ENCODE measurements at places on chromosomes 11 and 22. TPM values are rescaled to one million over a fixed set of nuclear protein-coding genes. Genes with fewer than 3 reads are reported as not detected.

DNA sequence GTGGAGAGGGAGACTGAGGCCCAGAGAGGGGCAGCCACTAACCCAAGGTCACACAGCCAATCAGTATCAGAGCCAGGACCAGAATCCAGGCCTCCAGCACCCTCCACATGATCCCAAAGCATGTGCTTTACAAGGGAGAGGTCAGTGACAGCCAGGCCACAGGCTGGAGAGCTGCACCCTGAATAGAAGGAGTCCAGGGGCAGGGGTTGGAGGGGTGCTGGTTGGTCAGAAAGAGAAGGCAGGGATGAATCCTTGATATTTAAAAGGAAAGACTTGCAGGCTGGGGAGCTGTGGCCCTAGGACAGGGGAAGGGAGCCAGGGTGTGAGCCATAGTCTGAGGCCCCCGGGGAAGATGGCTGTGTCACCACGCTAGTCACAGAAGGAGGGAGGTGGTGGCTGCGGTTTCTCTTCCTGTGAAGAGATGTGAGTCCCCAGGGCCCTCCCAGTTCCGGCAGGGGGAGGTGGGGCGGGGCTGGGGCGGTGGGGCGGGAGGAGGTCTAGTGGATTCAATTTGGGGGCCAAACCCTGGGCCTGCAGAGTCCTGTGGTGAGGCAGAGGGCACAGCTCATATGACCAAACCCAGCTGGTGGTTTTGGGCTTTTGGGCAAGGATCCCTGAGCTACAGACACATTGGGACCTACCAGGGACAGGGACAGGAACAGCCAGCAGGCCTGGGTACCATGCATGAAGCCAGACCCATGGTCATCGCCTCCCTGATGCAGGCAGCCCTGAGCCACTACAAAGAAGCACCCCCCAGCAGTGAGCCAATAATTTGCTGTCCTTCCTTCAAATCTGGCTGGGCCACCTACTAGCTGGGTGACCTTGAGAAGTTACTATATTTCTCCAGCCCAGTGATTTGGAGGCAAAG, 14.0 kb downstream of the RAC2 start:
- DNase-seq: peak; percentile 80

DNA sequence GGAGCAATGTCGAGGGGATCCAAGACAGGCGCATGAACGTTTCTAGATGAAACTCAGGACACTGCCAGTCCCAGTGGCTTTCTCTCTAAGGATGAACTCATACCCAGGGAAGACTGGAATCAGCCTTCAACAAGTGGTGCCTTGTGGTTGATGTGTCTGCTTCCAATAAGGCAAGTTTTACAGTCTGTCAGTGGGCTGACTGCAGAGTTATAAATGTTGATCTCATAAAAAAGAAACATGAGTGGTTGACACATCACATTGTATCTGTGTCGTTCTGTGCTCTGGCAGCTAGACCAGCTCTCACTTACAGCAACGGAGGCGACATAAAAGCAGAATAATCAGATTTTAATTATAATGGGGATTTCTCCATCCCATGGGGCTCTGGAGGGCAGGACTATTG, 96.7 kb downstream of the SNX19 start:
- DNase-seq: no peak

DNA sequence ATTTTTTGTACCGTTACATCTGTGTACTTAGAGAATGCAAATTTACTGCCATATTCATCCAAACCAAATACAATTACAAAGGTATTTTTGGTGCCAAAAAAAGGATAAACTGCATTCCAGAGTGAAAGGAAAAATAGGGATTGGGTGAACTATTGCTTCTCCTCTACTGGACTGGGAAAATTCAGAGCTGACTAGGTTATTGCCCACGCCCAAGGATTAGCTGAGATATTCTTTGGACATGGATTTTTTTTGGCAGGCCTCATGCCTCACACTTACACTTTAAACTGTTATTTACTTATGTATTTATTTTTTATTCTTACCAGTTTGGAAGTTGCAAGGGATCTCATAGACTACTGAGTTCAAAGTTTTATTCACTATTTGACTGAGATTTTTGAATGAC, 76.3 kb upstream of the DDI1 start:
- DNase-seq: no peak

The IFITM1 gene
- 179 TPM for total RNA-seq
